Thyroid gland (tissue), 4 donors: ENCODE measurements at places on chromosomes 4 and X. TPM values are rescaled to one million over a fixed set of nuclear protein-coding genes. Genes with fewer than 3 reads are reported as not detected.
A peak's percentile ranks its signal among the peaks of the same experiment; 100 is the strongest.

GRCh38 chr4:110860901-110861300 lies 238.0 kb upstream of the PITX2 start:
- no peak for DNase-seq

Gene CHIC2
- total RNA-seq: 31.3 TPM

Gene PCYT1B
- total RNA-seq: not detected

DNA sequence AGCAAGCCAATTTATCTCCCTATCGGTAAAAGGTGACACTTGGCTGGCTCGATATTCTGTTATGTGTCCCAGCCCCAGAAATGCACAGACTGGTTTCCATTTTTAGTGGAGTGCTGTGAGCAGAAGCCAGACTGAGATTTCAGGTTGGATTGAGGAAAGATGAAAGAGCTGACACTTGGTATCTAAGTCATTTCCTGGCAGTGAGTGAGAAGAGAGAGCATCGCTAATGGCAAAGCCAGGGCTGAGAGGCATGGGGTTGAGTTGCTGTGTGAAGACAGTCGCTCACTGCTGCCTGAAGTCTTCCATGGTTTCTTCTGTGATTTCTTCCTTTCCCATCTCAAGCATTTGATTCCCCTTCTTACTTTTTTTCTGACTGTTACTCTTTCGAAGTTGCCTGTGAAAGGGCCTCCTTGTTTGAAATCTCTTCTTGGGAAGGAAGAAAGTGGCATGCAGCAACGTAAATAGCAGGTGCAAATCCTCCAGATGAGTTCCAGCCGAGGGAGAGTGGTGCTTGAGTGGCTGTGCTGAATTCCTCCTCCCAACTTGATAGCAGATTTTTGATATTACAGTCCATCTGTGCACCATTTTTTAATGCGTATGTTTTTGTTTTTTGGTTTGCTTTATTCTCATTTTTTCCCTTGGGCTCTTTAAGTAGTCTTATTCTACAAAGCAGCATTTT lies 109.2 kb upstream of the LIMCH1 start:
- peak; percentile 65 for DNase-seq

DNA sequence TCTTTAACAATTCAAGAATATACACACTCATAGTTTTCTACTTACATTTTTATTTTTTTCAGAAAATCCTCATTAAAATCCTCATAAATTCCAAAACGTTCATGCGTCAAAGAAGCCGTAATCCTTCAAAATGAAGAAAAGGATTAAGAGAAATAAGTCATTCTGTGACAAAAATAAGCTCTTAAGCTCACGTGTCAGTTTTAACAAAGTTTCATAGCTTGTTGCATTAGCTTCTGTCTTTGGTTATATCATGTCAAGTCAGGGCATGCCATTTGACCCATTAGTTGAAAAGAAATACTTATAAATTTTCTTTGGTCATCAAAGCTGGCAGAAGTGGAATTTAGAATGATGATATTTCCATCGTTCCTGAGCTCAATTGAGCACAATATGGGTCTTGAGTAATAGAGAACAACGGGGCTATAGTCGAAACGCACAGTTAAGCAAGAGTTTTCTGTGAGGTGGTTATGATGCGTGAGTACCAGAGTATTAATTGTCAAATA lies 185.2 kb upstream of the CTSO start:
- no peak for DNase-seq

GRCh38 chrX:68892134-68892533 lies 63.3 kb downstream of the EFNB1 start:
- no peak for DNase-seq

DNA sequence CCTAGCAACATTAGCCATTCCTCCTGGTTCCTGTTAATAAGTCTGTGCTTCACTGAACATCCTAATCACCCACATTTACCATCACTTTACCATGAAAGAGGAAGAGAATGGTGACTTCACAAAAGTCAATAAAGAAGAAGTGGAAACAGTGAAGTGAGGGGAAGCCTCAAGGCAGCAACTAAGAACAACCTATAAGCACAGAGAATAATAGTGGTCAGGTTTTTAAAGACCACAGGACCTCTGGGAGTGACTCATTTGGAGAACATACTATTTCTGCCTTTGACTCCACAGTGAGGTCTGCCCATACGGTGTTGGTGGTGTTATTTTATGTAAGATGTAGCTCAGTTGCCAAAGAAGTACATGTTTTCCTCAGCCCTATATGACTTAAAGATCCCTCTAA lies 86.0 kb upstream of the TET2 start:
- DNase-seq: no peak

- no peak for DNase-seq
Measured at GRCh38 chrX:1075156-1075555, 137.3 kb downstream of the CRLF2 start.

DNA sequence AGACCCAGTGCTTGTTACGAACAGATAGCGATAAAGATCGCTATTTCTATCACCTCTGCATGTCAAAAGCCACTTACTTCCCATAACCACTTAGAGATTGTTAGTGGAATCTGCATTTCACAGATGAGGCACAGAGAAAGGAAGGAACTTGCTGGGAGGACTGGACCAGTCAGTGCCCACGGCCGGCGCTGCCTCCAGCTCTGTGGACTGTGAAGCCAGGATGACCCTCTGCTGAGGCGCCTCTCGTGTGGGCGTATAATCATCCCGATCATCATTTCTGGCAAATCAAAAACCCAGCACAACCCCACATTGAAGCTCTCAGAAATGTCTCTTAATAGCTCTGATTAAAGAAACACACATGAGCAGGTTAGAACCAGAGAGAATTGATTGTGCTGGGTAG lies 61.5 kb upstream of the ADRA2C start:
- no peak for DNase-seq

DNA sequence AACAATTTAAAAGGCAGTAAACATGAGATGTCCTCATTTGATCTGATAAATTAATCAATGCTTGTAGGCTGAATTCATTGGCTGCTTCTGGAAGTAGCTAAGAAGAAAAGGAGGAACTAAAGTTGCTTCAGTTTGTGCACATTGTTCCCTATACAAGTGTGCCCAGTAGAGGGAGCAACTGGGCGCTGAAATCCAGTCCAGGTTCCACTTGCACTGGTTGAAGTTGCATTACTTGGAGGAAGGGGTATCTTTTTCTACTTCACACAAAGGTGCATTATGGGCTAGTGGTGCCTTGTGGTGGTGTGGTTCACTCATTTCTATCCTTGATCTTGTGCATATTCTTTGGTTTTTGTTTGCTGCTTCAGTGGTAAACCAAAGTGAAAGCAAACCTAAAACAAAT lies 67.9 kb upstream of the SOX3 start:
- DNase-seq: peak; percentile 62
